ENCODE measurements at places on chromosomes 7 and 10.

DNA sequence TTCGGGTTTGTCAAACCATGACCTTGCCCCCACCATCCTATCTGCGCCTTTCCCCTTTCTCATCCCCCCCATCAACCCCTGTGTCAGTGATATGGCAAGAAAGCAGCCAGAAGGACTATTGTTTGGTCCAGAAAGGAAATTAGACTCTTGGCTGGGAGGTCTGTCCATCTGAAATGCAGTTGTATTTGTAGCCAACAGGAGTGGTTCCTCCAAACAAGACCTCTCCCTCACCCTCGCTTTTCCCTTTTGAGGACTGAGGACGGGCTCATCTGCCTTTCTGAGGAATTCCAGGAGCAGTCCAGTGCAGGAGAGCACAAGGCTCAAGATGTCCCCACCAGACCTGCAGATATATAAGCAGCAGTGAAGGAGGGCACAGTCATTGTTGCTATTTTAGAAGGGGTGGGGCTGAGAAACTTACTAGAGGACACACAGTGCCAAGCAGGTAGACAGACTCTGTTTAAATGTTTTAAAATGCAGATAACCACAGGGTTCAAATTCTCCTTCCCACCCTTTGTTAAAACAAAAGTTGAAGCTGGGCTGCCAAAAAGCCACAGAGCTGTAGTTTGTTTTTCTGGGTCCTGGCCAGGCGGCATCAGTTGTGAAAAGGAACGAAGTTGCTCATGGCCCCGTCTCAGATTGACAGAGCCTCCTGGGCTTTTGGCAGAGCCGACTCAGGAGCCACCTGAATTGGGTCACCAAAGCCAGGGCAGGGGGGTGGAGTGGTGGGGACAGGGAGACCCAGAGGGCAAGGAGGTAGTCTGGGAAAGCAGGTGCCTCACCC is 37.3 kb downstream of the CYP17A1 start:
- no peak for DNase-seq

DNA sequence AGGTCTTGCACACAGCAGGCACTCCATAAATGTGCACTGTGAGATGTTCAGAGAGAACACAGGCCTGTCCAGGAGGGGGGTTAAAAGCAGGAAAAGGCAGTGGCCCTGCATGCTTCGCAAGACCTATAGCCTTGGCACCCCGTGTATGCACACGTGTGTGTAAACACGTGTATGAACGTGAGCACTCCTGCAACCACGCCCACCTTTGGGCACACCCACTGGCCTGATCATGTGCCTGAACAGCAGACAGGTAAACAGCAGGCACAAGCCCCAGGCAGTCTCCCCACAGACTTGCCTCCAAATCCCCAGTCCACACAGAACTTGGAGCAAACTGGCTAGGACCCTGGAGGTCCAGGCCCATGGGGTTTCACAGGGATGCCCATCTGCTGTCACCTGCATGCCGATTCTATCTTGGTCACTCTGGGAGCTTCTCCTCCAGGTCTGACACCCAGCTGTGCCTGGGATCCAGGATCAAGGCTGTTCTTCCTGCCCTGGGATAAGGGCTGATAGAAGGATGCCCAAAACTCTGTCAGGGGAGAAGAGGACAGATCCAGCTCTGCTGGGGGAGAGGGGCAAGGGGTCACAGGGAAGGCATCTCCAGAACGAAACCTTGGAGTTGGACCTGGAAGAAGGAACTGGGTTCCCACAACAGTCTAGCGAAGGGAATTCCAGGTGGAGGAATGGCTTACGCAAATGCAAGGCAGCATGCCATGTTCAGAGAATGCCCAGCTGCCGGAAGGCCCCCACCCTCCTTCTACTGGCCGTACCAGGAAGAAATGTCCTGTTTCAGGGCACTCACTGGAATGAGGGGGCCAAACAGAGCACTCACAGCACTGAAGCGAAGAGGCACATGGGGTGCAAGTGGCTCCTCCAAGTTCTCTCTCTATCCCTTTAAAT is 14.3 kb upstream of the ZMIZ1 start:
- no peak for DNase-seq

DNA sequence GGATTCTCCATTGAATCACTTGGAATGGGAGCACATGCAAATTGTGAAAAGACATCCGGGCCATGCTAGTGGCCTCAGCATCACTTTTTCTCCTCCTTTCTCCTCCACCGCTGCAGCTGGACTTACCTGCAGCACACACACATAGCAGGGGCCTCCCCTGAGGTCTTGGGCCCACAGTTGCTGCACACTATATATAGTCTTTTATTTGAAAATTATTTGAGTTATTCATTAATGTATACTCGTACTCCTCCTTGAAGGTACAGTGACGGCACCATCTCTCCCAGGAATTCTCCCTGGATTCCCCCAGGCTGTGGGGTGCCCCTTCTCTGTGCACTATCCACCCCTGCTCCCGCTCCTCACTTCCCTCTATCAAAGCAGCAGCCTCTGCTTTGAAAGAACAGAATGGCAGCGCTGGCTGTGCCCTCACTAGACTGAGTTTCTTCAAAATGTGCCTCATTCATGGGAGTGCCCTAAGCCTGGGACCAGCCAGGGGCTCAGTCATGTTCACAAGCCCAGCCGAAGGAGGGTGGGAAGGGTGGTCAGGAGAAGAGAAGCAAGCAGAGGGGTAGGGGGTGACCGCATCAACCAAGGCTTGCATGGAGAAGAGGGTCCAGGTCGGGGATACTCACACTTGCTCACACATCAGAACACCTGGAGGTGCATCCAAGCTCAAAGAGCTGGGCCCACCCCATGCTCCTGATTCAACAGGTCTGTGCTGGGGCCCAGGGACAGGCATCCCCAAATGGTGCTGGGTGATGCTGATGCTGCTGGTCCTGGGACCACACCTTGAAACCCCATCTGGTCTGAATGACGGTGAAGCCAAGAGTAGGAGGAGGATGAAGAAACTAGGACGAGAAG is 156.2 kb upstream of the ZMIZ1 start:
- DNase-seq = no peak

GRCh38 chr7:20114468-20114867 is 102.7 kb downstream of the MACC1 start:
- no peak for DNase-seq

GRCh38 chr10:124032971-124033886 is 60.2 kb downstream of the CHST15 start:
- DNase-seq = no peak

Measured in stimulated activated CD4-positive, alpha-beta T cell treated with anti-CD3 and anti-CD28 coated beads, Interleukin-1b, Interleukin-23, amount 100 ng/mL, for 24 hours (primary cell).